ENCODE measurements at places on chromosomes 7 and 10.

GRCh38 chr10:132834311-132834761 lies 48.4 kb upstream of the NKX6-2 start:
- DNase-seq = no peak

- no peak for DNase-seq
These were observed 20.0 kb downstream of the RBM28 start for GRCh38 chr7:128323459-128324367.

DNA sequence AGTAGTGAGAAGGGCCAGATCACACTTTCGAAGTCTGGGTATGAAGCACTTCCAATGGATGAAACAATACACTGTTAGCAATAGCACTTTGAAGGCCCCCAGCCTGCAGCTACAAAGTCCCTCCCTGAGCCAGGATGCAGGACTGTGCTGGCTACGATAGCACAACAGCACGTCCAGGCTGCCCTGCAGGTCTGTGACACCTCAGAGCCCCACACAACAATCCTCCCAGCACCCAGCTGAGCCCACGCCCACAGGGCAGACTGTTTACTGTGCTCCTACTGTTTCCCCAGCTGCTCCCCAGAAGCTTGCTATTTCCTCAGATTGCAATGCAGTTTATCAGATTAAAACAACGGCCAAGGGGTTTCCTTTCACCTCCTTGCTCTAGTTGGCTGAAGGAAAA lies 71.4 kb downstream of the HTR5A start:
- no peak for DNase-seq

- no peak for DNase-seq
These were observed 45.6 kb downstream of the MINDY4 start for GRCh38 chr7:30816645-30817370.

GRCh38 chr10:129079705-129080104 lies 387.3 kb upstream of the MGMT start:
- peak; percentile 7 for DNase-seq

GRCh38 chr10:3568392-3568791 lies 216.6 kb downstream of the KLF6 start:
- no peak for DNase-seq

GRCh38 chr10:112721080-112721698 lies 228.9 kb upstream of the TCF7L2 start:
- DNase-seq = no peak

All from anterior cingulate cortex (tissue), 58 donors.